ENCODE measurements at places on chromosomes 7 and 10.

DNA sequence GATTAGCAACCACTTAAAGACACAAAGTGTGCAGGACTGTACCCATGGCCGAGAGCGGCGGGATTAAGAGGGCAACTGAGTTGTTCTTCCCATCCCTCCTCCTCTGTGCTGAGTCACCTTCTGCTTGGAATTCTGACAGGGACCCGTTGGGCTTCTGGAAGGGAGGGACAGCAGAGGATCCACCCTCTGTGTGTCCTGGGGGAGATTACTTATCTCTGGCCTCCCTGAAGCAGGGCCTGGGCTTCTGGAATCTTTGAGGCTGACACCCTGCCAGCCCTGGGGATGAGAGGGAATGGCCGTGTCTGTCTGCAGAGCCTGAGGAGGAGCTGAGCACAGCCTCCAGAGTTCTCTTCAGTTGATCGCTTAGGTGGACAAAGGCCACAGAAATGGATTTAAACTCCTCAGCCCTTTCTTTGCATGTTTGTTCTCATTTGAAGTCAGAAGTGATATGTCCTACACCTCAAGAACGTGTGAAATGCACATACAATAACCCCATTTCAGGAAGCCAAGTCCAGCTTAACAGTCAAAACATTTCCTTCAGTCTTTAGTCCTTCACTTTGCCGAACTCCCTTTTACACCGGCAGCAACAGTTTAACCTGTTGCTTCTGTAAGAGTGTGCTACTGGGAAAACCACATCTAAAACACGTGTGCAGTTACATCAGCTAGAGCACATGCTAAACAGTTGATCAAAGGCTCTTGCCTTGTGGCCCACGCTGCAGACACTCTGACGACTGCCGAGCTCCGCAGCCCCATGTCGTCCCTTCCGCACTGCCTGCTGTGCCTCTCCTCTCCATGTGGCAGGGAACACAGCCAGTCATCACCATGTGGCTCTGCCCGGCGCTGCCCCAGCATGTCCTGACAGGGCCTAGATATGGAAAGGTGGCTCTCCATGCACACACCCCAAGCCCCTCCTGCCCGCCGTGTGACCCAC, 55.7 kb downstream of the IKZF1 start:
- DNase-seq = no peak

GRCh38 chr7:137626469-137627067, 220.2 kb downstream of the DGKI start:
- DNase-seq = no peak

GRCh38 chr7:111855161-111855841, 293.0 kb upstream of the IMMP2L start:
- DNase-seq = no peak

GRCh38 chr7:37493123-37493522, 44.5 kb upstream of the ELMO1 start:
- DNase-seq = no peak

DNA sequence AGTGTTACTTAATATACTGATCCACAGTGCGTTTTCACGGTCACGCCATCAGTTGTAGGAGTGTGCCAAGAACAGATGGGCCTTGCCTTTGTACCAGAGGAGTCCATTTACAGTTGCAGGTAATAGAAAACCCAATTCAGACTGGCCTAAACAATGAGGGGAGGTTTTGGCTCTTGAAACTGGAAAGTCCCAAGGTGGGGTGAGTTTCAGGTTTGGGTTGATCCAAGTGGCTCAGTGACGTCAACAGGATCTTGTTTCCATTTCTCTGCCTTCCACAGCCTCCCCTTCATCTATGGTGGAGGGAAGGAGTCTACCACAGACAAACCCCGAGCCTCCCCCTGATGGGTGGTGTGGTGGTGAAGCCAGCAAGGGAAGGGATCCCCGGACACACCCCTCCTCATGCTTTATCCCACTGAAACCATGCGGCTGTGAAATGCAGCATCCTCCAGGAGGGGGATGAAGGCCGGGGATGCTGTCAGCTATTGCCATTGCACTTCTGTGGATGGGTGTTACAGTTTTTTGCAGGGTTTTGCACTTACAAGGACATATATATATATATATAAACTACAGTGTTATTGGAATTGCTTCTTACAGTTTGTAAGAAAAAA, 14.8 kb upstream of the SH2D4B start:
- DNase-seq = no peak

DNA sequence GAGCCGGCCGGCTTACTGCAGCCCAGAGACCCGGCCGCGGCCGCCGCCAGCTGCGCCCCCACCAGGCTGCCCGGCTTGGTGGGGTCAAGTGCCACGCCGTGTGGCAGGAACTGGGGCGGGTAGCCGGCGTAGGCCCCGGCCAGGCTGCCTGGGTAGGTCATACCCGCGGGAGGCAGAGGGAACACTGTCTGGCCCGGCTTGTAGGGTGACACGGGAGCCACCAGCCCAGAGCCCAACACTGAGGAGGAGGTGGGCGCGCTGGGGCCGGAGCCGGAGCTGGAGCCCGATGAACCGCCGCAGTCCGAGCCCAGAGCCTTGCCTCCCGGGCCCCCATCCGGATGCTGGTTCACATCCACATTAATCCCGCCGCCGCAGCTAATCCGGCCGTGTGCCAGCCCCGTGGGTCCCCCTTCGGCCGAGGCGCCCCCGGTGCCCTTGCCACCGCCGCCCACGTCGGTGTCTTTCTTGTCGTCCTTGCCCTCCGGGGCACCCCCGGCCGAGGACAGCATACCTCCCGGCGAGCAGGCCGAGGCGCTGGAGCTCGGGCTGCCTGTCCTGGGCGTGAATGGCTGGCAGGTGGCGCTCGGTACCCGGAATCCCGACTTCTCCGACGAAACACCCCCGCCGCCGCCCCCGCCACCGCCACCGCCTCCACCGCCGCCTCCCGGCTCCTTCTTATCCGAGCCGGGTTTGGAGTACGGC, 2.0 kb downstream of the ZNF503 start:
- no peak for DNase-seq

DNA sequence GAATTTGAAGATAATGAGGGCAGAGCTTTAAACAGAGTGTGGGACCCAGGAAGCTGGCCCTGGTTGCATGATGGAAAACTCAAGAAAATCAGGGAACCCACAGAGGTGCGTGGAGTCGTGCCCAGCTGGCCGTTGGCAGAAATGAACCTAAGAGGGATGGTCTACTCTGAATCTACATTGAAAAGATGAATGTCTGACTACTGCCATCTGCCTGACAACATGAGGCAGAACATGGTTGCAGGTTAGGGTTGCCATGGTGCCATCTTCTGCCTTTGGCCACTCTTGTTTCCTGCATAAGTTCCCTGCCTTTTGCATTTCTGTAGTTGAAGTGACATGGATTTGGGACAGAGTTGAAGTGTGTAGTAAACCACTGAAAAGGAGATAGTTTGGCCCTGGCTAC, 138.5 kb upstream of the COBL start:
- DNase-seq = no peak

- DNase-seq = no peak
These were observed 1.9 kb downstream of the HHEX start for GRCh38 chr10:92691591-92692079.

DNA sequence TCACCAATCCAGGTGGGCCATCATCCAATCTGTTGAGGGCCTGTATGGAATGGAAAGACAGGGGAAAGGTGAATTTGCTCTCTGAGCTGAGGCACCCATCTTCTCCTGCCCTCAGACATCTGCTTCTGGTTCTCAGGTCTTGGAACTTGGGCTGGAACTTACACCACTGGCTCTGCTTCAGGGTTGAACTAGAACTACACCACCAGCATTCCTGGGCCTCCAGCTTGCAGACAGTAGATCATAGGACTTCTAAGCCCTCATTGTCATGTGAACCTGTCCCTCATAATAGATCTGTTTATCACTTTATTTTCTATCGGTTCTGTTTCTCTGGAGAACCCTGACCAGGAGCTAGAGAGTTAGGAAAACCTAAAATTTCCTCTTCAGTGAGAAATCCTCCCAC, 233.5 kb downstream of the CREB5 start:
- no peak for DNase-seq

DNA sequence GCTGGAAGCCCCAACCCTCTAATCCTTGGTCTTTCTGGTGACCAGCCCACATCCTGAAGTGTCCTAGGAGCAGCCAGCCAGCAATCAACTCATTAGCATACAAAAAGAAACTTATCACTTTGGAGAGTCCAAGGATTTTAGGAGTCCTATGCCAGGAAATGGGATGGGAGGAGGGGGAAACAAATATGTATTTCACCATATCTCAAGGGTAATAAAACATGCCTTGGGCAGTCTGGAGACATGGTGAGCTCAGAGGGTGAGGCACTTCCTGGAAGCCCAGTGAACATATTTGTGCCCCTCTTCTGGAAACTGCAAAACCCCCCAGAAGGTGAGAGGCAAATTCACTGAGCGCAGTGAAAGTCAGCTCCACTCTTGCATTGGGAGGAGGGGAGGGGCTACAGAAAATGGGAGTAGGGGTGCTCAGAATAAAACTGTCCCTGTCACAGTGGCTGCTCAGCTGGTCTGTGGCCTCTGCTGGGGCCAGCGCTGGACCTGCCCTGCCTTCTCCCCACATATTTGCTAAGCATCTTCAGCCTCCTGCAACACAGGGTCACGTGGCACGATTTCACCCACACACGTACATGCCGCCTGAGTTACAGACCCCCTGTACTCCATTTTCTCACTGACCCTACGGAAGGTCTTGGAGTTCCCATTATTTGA, 17.7 kb upstream of the ZMIZ1 start:
- no peak for DNase-seq

DNA sequence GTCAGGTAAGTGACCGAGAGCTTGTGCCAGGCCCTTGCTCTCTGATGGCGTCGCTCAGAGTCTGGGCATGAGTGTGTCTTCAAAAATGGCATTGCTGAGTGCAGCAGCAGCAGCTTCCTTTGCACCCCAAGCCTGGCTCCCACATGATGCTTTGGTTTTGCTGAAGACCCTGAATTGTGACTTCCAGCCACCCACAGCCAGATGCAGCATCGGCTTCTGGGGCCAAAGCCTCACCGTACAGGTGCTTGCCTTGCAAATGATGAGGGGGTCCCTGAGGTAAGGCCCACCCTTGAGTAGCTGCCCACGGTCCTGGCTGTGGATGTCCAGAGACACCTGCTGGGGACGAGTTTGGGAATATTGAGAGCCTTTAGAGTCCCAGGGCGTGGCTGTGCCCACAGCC, 57.9 kb downstream of the JAKMIP3 start:
- DNase-seq = no peak

DNA sequence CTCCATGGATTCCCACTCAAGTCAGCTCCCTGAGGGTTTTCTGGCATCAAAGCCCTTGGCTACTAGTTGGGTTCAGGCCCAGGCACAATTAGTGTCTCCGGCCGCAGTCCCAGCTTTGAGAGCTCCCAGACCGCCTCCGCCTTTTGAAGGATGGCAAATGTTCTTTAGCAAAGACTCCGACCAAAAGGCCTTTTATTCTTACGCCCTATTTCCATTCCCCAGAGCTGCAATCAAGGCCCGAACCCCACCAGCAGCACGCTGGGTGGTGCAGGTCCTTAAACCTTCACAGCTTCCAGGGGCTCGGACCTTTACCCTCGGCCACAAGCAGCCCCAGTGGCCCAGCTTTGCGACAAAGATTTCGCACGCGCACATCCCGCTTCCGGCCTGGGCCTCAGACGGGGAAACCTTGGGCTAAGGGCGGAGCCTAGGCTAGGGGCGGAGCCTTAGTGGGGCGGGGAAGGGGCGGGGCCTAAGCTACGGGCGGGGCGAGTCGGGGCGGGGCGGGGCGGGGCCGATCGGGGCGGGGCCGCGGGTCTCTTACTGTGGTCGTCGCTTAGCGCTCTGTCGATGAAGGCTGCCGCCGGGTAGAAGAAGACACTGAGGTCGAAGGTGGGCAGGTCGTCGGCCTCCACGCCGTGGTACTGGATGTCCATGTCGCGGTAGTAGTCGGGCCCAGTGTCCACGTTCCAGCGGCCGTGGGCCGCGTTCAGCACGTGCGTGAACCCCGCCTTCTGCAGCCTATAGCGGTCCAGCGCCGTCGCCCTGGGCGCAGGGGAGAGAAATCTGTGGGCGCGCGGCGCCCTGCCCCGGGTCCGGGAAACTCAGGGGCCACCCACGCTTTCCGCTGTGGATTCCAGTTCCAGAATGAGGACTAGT, 68.0 kb upstream of the SAMD8 start:
- DNase-seq = peak; percentile 29

DNA sequence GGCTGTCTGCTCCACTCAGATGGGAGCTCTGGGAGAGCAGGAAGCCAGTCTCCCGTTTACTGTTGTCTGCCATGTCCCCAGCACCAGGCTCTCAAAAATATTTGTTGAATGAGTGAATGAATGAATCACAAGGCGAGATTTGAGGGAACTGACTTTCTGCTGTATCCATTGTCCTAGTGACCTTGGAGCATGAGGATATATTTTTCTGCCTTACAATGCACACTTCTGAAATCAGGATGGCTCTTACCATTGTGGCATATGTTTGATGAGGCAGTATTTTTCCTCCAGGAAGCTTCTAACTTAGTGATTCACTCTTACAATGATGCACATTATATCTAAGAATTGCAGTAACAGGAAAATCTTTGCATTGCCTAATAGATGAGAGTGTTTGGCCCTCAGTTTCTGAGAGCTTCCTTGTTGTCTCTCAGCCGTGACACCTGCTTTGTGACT, 136.4 kb downstream of the RPS24 start:
- DNase-seq = no peak

- DNase-seq = no peak
These were observed 92.4 kb downstream of the KIF20B start for GRCh38 chr10:89793649-89794254.

- DNase-seq = no peak
These were observed 438.0 kb upstream of the NFE2L3 start for GRCh38 chr7:25714013-25714412.

DNA sequence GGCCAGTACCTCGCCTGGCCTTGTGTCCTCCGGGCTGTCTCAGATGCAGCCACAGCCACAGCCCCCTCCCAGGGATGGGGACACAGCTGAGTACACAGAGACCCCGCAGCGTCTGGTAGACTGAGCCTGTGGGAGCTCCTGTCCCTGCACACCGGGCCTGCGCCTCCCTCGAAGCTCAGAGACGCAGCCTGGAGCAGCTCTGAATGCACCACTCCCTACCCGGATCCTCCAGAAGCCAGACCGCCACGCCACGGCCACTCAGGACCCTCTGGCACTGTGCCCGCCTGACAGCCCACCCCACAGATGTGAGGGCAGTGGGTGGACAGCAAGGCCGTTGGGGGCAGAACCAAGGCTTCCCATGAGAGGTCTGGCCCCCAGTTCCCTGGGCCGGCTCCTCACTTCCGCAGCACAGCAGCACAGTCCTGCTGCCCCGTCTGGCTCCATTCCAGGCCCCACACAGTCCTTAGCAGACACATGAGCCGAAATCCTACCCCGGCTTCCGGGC, 40.8 kb downstream of the PAPOLB start:
- no peak for DNase-seq

- no peak for DNase-seq
These were observed 107.4 kb upstream of the GLCCI1 start for GRCh38 chr7:7861211-7861633.

DNA sequence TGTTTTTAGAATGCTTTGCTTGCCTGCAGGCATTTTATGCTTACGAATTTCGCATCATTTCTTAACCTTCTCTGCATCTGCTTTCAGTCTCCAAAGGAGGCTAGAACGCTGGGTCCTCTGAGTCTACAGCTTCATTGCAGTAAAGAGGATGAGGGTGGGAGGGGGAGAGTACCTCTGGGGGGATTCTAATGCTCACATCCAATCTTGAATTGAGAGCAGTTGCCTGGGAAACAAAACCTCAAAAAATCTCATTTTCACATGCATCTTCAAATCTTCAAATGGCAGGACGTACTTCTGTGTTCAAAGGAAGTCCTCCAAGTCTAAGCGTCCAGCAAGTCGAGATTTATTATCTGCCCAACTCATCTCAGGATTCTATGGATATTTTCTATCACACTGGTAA, 100.7 kb upstream of the PRKCQ start:
- no peak for DNase-seq

- no peak for DNase-seq
These were observed 288.0 kb downstream of the PTPRN2 start for GRCh38 chr7:158299607-158300006.

- DNase-seq = no peak
These were observed 84.0 kb upstream of the BTBD16 start for GRCh38 chr10:122186816-122187810.

Data from stimulated activated CD8-positive, alpha-beta memory T cell treated with anti-CD3 and anti-CD28 coated beads, Interleukin-15, amount 100 ng/mL, for 24 hours (primary cell).